ENCODE measurements at places on chromosomes 3 and 15.

DNA sequence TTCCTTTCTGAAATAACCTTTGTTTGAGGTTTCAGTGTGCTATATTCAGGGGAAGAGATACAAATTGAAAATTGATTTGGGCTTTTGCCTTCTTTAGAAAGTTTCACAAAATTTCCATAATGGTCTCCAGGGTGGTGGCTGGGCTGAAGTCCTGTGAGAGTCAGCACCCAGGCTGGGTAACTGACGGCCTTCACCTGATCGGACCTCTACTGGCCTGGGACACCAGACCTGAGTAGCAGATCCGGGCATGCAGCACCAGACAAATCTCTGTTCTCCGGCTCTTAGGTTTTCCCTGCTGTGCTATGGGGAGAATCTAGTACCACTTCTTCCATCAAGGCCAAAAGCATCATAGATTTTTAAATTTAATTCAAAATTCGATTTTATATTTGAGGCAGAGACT, 133.0 kb upstream of the LMCD1 start:
- DNase-seq = no peak

GRCh38 chr15:71005895-71006294, 109.4 kb upstream of the THSD4 start:
- DNase-seq = no peak

DNA sequence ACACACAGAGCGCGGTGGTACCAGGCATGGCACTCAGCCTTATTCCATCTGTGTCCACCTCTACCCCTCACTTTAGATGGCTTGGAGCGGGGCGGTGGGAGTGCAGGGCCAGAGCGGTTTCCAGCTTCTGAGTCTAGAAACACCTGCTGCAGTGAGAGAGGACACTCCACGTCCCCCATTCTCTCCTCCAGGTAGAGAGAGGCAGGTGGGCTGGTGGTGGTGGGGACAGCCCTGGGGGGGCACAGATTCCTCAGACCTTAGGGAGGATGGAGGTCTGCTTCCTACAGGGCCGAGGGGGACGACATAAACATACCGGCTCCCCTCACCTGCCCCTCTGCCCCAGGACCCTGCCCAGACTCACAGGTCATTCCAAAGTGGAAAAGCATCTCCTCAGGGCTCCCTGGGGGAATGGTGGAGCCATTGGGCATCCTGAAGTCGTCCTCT, 40.4 kb downstream of the MUC20 start:
- no peak for DNase-seq

- DNase-seq = no peak
These were observed 5.0 kb downstream of the PEAK1 start for GRCh38 chr15:77414789-77415442.

- no peak for DNase-seq
These were observed 37.7 kb downstream of the CHDH start for GRCh38 chr3:53808496-53808895.

GRCh38 chr3:189766416-189766815, 135.2 kb downstream of the TP63 start:
- no peak for DNase-seq

Data from GM12864 (cell line).